NCI-H2107 (cell line): ENCODE measurements at places on chromosomes 12 and 14.
A peak's percentile ranks its signal among the peaks of the same experiment; 100 is the strongest.

GRCh38 chr12:105855361-105856047 is 283.2 kb downstream of the NUAK1 start:
- no peak for DNase-seq

DNA sequence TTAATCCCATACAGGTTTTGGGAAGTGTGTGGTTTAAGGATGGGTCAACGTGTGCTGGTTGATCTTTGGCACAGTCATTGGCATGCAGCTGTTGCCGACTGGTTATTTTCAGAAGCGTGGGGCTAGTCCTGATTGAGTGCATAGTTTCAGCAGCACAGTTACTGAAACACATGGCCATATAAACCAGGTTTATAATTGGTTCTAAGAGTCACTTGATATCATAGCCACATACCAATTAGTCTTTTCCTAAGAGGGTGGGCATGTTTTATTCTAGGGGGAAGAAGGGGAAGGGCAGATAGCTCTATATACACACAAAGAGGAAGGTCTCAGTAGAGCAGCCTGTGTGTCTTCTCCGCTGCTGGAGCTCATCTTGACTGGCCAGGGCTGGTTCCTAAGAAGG is 11.0 kb upstream of the RPS6KL1 start:
- no peak for DNase-seq

GRCh38 chr12:13127444-13127843 is 24.0 kb upstream of the GSG1 start:
- DNase-seq: no peak

DNA sequence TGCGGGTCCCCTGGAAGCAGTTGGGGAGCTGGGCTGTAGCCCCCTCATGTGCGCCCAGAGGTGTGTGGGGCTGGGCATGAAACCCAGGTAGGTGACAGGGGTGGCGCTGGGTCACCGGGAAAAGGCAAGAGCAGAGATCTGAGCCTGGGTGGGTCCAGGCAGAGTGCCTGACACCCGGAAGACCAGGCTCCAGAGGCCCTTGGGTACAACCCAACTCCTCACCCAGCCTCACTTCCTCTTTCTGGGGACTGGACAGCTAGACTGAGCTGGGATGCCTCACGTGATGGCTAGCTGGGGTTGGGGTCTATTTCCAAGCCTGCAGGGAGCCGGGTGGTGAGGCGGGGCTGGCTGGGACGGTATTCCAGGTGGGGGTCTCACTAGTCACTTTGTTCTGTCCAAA is 16.3 kb upstream of the CYP46A1 start:
- no peak for DNase-seq

DNA sequence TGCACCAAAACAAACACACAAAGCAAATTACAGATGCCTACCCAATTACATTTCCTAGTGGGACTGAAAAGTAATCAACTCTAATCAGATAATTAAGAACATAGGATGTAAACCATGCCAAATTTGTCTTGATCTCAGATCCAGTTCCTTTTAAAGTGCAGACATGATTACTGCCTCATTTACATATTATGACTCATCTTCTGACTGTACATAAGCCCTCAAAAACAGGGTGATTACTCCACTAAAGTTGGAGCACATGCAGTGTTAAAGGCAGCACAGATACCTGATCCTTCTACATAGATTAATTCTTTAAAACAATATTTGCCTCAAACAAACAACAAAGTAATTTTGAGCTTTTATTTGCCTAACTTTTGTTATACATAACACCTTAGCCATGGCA is 337.2 kb downstream of the RPS29 start:
- no peak for DNase-seq

DNA sequence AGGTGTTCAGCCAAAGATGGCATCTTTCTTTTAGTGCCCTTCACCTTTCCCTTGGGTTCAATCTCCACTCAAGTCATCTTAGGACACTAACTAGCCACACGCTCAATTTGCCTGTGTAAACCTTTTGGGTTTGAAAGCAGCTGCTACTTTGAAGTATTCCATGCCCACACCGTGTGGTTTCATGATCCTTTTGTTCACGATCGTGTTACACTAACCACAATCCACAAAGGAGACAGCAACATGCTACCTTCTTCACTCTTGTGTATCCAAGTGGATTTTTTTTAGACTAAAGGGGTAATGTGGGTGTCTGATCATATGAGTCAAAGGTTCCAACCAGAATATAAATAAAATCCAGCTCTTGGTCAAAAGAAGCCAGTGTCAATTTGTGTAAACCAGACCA is 122.7 kb upstream of the FAR2 start:
- DNase-seq: peak; percentile 88

DNA sequence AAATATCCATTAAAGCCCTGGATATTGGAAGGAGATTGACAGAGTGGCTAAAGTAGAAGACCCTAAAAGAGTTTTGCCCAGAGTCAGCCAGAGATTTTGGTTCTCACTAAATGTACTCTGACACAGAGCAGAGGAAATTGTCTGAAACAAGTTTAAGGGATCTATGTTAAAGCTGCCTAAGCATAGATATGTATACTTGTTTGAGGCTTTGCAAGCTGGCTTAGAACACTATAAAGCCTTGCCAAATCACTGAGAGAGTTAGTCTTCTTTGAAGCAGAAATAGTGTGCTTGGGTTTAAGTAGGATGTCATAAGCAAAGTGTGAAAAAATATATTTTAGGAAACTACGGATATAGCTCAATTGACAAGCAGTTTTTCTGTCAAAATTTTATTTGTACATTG is 653.5 kb downstream of the FSCB start:
- DNase-seq: no peak

DNA sequence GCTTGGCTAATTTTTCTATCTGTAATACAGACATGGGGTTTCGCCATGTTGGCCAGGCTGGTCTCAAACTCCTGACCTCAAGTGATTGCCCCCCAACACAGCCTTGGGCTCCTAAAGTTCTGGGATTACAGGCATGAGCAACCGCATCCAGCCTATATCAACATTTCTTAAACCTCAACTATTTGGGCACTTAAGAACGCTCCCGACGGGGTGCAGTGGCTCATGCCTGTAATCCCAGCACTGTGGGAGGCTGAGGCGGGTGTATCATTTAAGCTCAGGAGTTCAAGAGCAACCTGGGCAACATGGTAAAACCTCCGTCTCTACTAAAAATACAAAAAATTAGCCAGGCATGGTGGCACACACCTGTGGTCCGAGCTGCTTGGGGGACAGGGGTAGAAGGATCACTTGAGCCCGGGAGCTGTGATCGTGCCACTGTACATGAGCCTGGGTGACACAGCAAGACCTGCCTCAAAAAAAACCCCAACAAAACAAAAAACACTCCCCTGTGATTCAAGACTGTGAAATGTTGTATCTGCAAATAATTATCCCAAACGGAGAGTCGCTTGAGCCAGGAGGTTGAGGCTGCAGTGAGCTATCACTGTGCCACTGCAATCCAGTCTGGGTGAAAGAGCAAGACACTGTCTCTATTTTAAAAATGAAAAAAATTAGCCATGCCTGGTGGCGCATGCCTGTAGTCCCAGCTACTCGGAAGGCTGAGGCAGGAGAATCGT is 21.5 kb downstream of the PPTC7 start:
- DNase-seq: no peak

GRCh38 chr14:53249059-53249458 is 95.9 kb upstream of the DDHD1 start:
- no peak for DNase-seq

DNA sequence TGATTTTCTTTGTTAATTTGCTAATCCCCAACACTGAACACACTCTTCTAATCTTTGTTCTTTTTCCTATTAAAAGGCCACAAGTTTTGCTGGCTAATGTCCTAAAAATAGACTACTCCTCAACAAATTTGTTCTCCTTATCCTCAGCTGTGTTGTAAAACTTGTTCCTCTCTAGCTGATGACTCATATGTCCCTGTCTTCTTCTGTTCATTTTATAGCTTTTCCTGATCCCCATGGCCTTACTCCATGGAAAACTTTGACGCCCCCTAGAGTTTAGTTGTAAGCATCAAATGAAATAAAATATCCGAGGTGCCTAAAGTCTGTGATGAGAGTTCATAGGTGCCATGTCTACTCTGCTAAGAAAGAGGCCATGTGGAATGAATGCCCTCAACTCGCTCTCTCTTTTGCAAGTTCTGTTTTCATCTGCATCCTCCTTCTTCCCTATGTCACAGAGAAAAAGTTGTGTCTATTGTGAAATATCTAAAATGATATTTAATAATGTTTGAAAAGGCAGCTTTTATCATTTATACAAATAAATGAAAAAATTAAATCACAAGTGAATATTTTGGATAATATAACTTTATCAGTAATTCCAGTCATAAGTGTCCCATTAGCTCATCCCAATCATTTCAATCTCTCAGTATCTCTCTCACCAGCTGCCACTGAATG is 237.9 kb downstream of the IPO8 start:
- DNase-seq: no peak

DNA sequence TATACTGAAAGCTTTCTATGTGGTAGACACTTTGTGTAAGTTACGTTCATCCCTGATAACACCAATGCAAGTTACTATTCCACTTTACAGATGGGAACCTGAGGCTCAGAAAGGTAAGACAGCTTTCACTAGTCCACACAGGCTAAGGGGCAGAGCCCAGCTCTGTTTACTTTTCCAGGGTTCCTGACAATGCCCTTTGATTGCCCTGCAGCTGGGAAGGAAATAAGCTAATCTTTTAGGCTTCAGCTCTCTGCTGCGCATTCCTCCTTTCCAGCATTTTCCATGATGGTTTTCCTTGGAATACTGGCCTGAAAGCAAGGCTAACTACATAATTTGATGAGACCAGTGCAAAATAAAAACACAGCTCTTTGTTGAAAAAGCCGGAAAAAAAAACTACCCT is 185.7 kb upstream of the BTG1 start:
- DNase-seq: no peak

GRCh38 chr14:35866595-35867279 is 40.6 kb downstream of the BRMS1L start:
- DNase-seq: no peak

- no peak for DNase-seq
Measured at GRCh38 chr12:131434208-131435125, 276.4 kb upstream of the SFSWAP start.

- DNase-seq: peak; percentile 30
Measured at GRCh38 chr12:121796855-121797751, 3.6 kb upstream of the RHOF start.

DNA sequence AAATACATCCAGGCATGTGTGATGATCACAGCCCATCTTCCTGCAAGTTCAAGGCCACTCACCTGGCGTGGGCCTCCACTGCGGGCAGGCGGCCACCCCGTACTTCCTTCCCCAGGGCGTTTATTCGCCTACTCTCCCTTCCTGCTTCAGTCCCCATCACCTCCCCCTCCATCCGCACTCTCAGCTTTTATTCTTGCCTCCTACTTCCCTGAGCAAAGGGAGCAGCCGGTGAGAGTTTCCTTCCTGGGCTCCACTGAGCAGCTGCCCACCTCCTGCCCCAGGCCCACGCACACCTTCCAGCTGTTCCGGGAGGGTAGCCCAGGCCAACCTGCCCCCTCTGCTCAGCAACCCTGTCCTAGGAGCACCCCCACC is 4.1 kb downstream of the CYP46A1 start:
- DNase-seq: no peak

DNA sequence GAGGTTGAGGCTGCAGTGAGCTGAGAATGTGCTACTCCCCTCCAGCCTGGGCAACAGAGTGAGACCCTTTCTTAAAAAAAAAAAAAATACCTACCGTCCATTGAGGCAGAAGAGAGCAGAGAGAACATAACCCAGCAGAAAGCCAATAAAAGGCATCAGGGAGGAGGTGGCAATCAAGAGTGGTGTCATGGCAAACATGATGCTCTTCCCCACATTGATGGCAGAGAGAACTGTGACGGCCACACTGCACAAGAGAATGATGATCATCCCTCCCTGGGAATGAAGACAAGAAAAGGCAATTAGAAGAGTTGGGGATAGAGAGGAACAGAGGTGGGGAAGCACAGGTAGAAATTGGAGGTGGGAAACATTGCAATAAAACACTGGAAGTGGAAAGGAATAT is 12.1 kb downstream of the SRSF5 start:
- no peak for DNase-seq

DNA sequence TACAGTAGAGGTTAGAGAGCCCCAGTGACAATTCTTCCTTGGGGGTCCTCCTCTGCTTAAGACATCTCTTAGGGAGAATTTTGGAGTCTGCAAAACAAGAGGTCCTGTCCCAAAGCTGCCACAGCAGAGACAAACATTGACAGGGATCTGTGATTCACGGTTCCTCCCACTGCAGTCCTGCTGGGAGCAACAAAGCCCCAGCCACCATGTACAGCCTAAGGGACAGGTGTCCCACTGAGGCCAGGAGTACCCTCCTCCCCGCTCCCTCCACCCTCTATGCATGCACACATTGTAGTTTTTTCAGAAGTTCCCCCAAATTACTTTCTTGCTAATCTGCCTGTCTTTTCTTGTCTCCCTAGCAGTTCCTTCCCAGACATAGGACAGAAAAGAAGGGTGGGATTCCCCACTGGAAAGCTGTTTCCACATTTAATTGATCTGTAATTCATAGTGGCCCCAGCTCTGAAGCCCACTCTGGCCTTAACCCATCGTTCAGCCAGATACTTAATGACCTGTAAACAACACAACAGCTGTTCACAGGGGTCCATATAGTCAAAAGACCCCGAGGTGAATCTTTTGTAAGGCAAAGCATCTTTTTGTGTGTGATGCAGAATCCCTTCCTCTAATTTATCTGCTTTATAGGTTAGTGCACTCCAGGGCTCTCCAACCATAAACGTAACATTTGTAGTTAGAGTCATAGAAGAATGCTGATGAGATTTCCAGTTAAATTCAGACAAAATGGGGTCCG is 13.9 kb upstream of the PRICKLE1 start:
- no peak for DNase-seq

DNA sequence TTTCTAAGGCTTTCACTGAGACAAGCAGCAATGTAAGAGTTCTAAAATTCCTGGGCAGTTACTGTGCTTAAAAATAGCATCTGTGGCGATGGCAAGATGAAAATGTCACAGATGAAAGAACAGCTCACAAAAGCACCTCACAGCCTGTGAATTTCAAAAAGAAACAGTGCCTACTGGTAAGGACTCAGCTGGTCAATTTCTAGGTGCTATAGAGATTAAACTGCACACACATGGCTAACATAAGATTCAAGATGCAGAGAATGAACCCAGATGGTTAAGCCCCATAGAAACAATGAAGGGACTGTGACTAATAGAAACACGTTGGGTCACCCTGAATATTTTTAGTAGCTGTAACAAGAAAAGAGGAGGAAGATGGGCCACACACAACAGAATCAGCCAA is 12.0 kb upstream of the IL26 start:
- DNase-seq: no peak

DNA sequence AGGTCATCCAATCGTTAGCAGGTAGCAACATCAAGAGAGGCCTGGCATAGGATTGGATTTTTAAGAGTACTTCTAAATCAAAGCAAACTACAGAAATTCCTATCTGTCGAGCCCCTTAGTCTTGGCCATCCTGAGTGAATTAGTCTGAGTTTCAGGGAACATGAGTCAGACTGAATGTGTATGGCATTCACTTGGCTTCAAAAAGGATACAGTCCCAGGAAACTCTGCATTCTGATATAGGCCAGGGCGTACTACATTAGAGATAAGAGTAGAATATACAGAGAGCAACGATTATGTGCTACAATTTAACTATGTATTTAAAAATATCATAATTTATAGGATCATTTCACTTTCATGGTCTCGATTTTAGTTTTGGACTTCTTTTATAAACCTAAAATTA is 242.2 kb downstream of the SOX5 start:
- DNase-seq: no peak
